ENCODE measurements at places on chromosomes 3 and 15.

DNA sequence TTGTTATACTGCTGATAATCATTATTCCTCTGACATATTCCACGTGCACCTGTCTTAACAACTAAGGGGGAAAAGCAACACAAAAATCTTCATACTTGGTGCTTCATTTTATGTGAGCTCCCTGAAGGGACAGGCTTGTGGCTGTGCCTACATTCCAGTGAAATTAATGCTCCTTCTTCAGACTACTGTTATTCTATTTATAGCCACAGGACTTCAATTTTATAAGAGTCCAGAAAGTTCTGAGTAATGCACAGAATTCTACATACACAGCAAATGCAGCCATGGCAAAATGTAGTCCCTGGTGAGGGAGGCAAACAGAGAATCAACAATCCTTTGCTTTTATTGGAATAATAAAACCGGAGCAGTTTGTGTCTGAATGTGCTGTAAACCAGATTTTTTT is 417.1 kb downstream of the RBMS3 start:
- no peak for DNase-seq

DNA sequence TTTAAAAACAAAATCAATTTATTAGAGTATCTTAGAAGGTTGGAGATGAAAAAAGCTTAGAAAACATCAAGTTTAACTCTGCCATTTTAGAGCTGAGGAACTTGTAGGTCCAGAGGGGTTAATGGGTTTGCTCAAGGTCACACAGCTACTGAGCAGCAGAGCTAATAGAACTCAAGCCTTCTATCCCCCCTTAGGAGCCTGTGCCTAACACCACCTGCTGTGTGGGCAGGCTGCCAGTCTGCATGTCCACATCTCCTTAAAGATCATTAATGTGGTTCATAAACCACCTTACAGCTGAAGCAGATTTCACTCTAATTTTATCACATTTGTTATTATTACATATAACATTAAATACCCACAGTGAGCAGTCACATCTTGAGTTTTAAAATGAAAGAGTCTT is 14.1 kb upstream of the SLC35G2 start:
- no peak for DNase-seq

DNA sequence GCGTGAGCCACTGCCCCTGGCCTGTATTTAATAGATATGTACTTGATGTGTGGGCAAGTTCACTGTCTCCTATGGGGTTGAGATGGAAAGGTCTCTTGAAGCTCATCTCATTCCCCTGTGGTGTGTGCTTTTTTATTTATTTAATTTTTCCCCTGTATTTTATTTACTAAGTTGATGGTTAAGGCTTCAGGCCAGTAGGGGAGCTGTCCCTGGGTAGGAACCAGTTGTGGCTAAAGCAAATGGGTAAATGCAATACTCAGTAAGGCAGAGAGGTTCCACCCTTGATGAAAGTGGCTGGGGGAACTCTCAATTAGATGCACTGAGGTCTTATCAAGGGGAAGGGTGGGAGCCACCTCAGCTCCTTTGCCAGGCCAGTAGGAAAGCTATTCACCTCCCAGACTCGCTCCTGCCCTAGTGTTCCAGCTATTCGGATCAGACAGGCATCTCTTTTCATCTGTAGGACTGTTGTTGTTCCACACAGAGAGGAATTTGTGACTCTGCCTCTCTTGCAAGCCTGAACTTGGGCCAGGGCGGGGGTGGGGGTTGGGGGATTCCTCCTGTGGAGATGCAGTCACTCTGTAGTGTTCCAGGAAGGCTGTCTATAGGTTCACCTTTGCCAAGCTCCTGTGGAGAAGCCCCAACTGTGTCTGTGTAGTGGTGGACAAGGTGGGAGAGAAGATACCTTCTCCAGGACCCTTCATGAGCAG is 26.1 kb downstream of the PCCB start:
- DNase-seq = no peak

GRCh38 chr15:82653483-82654168 is 6.5 kb upstream of the CPEB1 start:
- DNase-seq = no peak

DNA sequence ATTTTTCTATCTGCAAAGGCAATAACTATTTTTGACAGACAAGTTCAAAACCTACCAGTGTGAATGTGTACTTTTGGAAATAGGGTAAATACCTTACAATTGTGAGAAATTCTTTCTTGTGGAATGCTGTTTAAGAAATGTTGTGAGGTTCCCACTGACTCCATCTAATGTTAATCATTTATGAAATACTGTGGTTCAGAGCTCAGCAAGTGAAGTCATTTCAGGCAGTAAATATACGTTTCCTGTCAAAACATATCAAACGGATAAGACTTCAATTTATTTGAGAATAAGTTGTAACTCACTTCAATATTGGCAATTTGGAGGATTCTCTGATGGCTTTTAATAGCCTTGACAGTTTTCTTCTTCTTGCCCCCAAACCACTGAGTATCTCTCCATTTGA is 16.4 kb downstream of the TAFA4 start:
- DNase-seq = no peak

- DNase-seq = no peak
These were observed 2.6 kb downstream of the DPH3 start for GRCh38 chr3:16262174-16262573.

- no peak for DNase-seq
These were observed 93.1 kb downstream of the GMPS start for GRCh38 chr3:155963570-155963969.

- no peak for DNase-seq
These were observed 5.5 kb downstream of the B4GALT4 start for GRCh38 chr3:119235151-119235550.

GRCh38 chr15:29034151-29034550 is 148.4 kb downstream of the APBA2 start:
- no peak for DNase-seq

DNA sequence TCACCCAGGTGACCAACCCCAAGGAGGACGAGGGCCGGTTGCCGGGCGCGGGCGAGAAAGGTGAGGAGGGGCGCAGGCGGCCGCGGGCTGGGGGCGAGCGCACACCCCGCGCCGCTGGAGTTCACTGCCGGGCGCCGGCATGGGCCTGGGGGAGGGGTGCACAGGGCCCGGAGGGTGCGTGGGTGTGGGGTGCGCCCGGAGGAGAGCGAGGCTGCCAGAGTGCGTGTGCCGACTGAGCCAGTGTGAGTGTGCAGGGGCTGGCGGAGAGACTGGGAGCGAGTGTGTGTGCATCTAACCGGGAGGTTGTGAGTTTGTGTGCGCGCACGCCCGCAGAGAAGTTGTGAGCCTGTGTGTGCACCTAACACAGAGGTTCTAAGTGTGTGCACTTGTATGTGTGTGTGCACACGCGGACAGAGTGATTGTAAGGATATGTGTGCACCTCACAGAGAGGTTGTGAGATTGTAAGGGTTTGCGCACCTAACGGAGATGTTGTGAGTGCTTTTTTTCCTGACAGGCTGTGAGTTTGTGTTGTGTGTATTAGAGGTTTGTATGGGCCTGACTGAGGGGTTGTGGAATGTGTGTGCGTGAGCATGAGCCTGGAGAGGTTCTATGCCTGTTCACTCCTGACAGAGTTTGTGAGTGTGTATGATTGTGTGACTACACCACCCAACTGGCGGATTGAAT is 681 bp downstream of the CTDSPL start:
- peak; percentile 37 for DNase-seq

DNA sequence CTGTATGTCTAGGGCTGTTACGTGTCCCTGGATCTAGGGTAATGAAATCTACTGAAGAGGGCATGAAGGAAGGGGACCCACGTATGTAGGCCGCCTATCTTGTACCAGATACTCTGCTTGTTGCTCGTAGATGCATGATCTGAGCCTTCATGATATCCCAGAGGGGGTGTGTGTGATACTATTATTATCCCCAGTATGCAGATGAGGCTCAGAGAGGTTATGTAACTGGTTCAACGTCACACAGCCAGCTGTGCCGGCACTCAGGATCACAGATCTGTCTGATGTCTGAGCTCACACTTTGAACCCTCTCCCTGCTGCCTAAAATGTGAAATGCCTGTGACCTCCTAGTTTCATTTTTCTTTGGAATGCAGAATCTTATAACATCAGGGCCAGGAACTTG is 36.2 kb upstream of the SEC13 start:
- DNase-seq = no peak

DNA sequence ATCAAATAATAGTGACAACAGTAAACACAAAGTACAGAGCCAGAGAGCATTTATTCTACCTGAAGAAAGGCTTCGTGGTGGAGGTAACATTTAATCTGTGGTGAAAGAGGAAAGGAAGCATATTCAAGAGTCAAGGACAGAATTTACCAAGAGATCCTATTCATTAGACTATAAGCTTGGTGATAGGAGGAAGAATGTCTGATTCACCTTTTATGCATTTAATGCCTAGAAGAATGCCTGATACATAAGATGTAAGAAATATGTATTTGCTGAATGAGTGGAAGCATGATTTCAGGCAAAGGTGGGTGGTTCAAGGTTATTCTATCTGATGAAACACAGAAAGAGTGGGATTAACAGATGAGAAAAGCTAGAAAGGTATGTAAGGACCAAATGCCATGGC is 119.8 kb downstream of the SERPINI1 start:
- DNase-seq = no peak

- DNase-seq = no peak
These were observed at the start of gene POU1F1 for GRCh38 chr3:87276484-87276883. POU1F1 (minus strand) TSS chr3:87276584; CDS start chr3:87276462, 122 bp downstream.

DNA sequence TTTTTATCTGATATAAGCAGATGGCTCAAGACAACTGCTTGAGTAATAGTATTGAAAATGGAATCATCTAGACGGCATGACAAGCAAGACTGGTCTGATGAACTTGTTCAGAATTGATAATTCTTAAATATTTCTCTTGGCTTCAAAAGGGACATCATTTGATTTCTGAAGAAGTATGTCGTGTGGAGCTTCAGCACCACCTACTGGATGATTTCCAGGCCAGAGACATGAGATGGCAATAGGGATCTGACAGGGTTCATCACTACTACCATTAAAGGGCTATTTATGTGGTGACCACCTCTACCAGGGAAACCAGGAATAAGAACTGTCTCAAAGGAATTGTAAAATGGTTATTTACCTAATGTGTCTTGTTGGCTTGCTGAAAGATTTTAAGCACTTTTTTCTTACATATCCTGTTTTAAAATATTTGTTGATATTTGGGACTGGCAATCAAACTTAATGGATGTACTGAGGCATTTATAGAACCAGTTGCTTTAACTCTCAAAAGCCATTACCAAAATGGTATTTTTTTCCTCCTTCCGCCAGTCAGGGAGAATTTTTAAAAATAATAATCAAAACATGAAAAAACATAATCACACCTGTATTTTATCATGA is 99.5 kb upstream of the FAM98B start:
- peak; percentile 31 for DNase-seq

- no peak for DNase-seq
These were observed 67.9 kb downstream of the BFSP2 start for GRCh38 chr3:133467780-133468179.

- no peak for DNase-seq
These were observed 6.6 kb upstream of the TTLL3 start for GRCh38 chr3:9803494-9803893.

GRCh38 chr3:72265256-72266015 is 480.5 kb upstream of the PROK2 start:
- no peak for DNase-seq

GRCh38 chr15:78241017-78241416 is 6.7 kb upstream of the ACSBG1 start:
- peak; percentile 81 for DNase-seq

DNA sequence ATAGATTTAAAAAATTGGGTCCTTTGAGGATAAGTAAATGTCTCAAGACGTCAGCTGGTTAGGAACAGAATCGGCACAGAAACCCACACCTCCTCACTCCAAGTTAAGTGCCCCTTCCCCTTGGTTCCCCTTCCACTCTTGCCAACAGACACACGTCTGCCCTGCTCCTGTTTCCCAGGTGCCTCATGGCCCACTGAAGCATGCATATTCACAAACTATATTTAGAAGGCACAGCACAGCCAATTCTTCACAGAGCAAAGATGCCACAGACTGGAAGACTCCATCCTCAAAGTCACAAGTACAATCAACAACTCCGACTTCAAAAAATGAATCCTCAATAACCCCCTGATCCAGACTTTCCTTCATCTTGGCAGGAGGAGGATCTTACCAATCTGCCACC is 295.4 kb upstream of the NR2F2 start:
- no peak for DNase-seq

GRCh38 chr15:57945616-57946015 is 119.9 kb downstream of the ALDH1A2 start:
- DNase-seq = no peak

DNA sequence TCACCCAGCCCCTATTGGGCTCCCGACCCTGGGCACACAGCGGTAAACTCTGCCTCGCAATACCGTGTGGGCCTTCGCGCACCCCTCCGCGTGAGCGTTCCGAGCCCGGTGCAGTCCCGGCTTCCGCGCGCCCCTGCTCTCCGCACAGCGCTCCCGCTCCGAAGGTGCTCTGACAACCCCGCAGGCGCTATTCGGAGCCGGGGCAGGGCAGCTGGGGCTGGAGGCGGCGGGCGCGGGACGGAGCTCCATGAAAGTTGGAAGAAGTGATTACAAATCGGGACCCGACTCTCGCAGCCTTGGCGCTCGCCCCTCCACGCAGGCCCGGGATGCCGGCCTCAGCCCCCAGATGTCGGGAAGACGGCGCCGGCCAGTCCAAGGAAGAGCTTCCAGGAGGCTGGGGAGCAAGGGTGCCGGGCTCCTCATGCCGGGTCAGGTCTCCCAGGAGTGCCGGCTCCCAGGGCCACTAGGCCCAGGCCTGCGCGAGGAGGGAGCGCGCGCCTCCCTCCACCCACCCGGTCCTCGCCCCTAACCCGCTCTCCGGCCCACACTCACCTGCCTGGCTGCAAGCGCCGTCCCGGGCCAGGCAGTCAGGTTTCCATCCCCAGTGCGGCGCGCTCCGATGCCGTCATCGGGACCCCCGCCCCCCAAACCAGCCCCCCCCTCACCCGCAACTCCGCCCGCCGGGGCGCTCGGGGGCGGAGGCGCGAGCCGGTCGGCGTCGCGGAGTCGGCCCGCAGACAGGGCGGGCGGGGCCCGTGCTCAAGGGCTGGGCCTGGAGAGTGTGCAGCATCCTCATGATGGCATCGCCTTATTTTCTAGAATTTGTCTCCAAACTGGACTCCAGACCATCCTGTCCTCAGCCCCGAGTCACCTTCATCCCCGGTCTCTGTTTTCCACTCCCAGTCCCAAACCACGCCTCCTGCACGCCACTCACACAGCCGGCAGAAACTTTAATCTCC is at the start of gene KIF7:
TSS of gene KIF7 (minus strand) at position 621 of the 959 bp plus-strand sequence. CDS start 2,537 bp downstream, outside the sequence.
- DNase-seq = no peak

DNA sequence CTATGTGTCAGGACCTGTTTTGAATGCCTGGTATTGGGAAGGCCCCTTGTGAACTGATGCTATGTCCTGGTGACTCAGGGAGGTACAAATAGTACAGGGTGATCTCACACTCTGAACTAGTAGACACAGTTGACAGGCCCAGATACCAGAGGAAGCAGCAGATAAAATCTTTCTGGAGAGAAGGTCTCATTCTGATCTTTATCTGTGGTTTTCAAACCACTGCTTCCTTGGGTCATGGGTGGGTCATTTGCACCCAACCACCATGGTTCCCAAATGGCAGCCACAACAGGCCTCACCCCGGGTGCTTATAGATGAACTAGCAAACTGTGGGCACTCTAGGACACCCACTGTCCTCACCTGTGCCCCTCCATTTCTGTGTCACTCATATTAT is 43.4 kb downstream of the PXYLP1 start:
- DNase-seq = no peak
